Tibial nerve (tissue), 4 donors: ENCODE measurements at places on chromosomes 11 and 22.

- no peaks in the 10 kb centered on the region for H3K27me3 ChIP-seq
- no peak overlapping the region for H3K4me3 ChIP-seq
- no peaks in the 10 kb centered on the region for H3K4me1 ChIP-seq
- H3K27ac ChIP-seq = no peak overlapping the region
- no peaks in the 10 kb centered on the region for H3K36me3 ChIP-seq
These were observed 273.9 kb downstream of the RAB38 start for GRCh38 chr11:87901341-87901740.

- H3K36me3 ChIP-seq = no peaks in the 10 kb centered on the region
- H3K4me3 ChIP-seq = no peak overlapping the region
- H3K27me3 ChIP-seq = no peaks in the 10 kb centered on the region
- no peaks in the 10 kb centered on the region for H3K4me1 ChIP-seq
These were observed 26.6 kb upstream of the SCN3B start for GRCh38 chr11:123681030-123681429.

DNA sequence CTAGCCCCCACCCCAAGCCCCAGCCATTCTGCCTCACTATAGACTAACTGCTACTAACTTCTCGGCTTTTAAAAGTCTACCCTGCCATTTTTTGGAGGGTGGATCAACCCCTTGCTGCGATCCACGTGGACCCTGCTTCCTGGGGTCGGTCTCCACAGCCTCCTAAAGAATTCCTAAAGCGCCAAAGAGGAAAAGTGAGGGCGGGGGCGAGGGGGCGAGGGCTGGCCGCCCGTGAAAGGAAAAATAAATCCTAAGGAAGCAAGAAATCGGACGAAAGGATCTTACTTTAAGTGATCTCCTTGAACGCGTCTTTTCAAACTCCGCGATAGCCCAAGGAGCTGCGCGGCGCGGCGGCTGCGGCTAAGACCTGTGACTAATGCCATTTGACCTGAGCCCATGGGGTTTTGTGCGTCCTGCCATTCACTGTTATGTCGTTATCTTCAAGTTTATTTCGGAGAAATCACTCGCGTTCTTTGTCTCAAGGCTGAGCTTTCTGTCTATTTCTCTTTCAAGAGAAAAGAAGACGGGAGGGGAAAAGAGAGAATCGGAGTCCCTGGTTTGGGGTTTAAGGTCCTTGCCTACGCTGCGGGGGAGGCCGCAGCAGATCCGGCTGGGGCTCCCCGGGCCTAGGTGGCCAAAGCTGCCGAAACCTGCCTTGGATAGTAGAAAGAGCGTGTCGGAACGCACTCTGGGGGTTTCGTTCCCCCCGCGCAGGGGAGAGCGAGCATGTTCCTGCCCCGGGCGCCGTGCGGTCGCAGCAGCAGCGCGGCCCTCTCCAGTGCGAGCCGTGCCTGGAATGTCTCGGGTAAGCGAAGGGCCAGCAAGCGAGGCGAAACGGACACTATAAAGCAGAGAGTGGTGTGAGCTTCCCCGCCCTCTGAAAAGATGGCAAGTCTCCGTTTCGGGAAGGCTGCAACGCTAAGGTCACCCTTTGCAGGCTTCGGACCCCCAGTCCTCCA lies 2.8 kb upstream of the DBX1 start:
- no peak for DNase-seq
- H3K4me1 ChIP-seq = peaks cover 23% of the 10 kb centered on the region
- H3K27me3 ChIP-seq = peaks cover 99% of the 10 kb centered on the region
- no peak overlapping the region for H3K27ac ChIP-seq

- no peaks in the 10 kb centered on the region for H3K36me3 ChIP-seq
- no peak for DNase-seq
- H3K27ac ChIP-seq = no peak overlapping the region
- no peaks in the 10 kb centered on the region for H3K4me1 ChIP-seq
These were observed 6.7 kb upstream of the ZDHHC13 start for GRCh38 chr11:19110295-19110694.
